ENCODE measurements at places on chromosomes 6 and 20.

GRCh38 chr20:53408691-53409446, 184.8 kb downstream of the ZNF217 start:
- DNase-seq, result peak; percentile 37

DNA sequence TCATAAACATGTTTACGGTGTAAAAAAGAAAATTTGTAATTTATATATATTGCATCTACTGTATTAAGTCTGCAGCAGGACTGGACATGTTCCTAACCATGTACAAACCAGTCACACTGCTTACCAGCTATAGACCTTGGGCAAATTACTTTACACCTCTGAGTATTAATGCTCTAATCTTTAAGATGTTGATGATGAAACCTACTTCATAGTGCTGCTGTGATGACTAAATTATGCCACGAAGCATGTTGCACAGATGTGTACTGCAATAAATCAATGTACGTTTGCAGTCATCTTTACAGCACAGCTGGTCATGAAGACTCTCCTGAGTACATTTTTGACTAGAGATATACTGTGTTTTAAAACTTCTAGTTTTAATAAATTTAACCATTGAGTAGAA, 42.6 kb downstream of the PRKN start:
- DNase-seq, result no peak

GRCh38 chr6:42962502-42963178, 2.1 kb downstream of the GNMT start:
- DNase-seq, result no peak

DNA sequence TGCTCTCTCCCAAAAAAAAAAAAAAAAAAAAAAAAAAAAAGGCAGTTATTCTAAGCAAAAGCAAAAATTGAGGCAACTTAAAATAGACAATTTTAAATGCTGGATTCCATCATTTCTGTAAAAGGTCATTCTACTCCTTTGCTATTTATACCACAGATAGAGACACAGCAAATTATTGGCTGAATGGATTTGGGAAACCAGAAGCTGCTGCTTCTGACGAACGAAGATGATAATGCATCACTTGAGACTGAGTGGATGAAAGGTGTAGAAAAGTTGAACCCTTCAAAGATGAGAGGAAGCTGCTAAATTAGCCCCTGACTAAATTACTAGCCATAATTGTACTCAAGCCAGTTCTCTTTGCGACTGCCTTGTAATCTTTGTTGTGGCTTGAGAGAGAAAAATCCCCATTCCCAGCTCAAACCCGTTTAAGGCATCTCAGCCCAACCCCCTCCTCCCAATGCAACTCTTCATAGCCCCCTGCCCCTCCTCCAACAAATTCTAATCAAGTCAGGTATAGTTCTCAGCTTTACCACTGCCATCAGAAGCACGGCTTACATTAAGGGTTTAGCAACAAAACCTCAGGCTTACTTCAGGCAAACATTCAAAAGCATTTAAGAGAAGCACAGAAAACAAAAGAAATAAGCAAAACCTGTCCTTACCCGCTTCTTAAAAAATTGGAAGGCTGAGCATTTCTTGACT, 1.0 kb downstream of the SGK1 start:
- DNase-seq, result no peak

DNA sequence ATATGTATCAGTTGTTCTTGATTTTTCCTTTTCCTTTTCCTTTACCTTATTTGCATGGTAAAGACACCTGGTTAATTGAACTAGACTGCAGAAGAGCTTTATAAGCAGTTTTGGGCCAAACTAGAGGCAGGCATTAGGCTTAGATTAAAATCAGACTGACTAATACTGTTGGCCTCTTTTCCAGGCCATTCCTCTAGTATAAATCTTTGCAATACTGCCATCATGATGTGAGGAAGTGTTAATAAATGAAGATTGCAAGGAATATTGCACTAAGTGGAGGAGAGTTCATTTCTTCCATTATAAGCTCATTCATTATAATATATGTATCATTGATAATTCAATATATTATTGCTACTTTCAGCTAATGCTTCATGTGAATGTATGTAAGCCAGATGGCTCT, 163.8 kb downstream of the MMUT start:
- no peak for DNase-seq

DNA sequence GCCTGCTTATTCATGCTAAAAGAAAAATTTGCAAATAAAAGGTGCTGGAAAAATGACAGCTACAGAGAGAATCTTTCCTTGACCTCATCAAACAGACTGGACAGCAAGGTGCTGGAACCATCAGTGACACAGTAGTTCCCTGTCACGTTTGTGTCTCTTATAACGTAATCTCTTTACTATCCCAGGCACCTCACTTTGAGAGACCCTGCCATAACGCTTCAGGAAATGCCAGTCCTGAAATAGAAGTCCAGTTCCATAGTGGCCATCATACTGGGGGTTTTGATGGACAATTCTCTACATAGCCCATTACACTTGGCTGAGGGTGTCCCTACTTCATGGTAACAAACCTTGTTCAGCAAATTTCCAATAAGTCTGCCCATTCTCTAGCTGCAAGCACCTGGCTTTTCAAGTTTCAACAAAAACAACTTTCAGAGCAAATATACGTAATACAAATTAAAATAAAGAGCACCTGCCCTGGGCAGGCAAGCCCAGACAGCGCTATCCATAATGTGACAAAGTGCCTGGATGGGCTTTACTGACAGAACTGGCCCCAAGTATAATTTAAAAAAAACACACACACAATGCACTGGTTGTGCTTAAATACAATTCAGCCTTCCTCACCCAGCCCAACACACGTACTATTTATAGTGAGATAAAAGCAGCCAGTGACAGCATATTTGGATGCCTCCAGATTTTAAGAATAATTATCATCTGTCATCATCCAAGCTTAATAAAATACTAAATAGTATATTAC, 38.7 kb downstream of the CNKSR3 start:
- no peak for DNase-seq

DNA sequence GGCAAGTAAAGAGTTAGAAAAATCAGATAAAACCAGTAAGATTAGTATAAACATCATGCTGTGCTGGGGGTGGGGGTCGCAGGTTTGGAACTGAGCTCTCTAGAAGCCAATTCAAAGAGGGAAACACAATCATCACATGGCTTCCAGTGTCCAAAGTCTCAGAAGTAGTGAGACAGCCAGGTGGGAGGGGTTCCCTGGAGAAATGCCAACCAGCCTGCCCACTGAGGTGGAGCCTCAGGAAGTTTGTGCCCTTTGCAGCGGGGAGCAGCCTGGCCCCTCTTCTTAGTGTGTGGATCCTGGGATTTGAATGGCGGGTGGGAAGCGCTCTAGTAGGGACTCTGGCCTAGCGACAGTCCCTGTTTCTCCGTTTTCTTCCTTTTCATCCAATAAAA, 21.4 kb downstream of the C6orf15 start:
- no peak for DNase-seq

- DNase-seq, result no peak
Observed at GRCh38 chr20:17658648-17658993, 23.4 kb downstream of the RRBP1 start.

DNA sequence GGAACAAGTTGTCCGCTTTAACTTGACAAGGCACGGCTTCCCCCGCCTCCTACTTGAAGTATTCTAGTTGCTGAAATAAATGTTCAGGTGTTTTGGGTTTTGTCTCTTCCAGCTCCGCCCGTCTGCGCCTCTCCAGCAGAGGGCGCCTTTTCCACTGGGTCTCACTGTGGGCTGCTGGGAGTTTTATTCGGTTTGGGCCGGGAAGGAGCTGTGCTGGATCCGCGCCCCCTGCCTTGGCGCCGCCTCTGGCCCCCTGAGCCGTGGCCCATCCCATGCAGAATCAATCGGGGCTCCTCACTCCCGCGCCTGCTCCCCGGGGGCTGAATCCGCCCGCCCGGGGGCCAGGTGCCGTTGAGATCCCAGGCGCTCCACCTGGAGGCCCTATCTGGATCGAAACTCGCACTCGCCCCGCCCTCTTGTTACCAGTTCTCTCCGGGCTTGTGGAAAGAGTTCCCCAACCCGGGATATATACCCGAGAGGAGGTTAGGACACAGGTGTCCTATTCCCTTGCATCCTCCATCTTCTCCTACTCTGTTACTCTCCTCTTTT, 51.0 kb upstream of the TCF21 start:
- DNase-seq, result no peak

DNA sequence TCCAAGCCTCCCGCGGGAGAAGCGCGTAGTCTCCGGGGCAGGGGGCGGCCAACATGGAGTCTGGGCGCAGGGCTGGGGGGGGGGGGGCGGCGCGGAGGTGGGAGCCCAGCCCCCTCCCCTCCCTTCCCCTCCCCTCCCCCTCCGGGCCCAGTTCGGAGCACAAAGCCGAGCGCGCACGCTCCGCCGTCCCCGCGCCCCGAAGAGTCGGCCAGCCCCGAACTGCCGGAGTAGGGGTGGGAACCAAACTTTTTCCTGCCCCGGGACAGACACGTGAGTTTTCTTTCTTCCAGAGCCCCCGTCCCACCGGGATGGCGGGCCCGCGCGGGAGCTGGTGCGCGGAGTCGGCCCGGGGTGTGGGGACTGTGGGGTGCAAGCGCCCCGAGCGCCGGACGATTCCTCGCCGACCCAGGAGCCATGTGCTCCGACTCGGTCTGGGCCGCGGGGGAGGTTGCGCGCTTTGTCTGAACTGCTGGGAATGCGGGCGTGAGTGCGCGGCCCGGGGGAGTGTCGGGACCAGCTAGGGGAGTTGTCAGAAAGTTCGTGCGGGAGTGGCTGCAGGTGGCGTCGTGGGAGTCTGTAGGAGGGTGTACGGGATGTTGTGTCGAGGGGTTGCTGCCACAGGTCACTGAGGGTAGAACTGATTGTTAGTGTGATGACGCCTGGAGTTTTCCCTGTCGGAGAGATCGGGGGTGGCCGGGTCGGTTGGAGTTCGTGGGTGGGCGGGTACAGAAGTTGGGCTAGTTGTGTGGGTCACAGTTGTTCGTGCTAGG, 1.2 kb downstream of the TGIF2 start:
- DNase-seq, result no peak

DNA sequence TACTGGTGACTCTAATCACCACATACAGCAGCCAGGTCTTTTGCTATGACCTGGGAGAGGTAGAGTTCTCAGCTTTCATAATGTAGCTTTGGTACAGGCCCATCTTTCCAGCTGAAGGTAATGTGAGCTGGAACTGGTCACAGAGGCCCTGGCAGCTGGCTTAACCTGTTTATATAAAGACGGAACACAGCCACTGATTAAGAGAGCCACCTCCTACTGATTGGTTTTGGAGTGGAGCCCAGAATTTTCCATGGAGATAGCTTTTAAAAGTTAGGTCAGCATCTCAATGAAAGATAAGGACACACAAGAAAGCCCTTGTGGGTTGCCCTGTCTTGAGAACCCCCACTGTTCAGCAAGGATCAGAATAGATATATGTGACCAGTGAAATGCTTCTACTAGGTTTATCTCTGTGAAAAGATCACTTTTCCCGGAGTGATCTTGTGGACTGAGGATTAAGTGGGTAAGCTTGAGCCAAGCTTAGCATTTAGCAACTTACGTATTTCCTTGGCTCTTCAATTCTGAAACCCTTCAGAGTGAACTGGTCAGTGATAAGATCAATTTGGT, 213.7 kb upstream of the CITED2 start:
- DNase-seq, result no peak

GRCh38 chr6:12069891-12070529, 57.9 kb downstream of the HIVEP1 start:
- DNase-seq, result no peak

DNA sequence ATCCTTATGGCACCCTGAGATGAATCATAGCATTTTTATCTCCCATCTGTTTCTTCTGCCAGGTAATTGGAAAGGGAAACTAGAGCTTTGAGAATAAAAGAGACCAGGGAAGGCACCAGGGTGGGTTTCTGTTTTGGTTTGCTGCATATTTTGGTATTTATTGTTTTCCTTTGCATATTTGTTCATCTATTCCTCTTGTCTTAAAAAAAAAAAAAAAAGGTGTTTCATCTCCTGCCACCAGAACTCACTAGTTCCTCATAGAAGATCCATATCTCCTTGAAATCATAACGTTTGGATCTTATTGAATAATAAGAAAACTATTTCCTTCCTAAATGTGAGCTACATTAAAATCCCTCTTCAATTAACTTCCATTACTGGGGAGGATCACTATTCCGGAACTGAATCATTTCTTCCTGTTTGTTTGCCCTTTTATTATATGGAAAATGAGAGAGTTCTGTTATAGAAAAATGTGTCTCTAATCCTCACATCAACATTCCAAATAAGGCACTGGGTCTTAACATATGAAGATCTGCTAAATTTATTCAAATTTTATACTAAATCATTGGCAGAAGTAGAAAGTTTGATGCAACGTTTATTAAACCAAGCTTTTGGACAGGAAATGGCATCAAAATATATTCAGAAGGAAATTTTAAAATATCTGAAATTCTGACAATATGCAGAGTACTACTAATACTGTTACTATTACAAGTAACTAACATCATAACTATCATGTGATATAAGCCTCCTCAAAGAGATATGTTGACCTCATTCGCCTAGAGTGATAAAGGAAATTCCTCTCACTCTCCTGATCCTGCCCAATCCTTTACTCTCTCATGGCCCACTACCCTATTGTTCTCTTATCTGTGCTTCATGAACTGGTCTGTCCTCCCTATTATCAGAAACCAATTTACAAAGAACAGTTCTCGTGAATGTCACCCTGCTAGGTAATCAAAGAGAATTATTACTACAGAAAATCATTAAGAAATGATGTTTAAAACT, 229.4 kb upstream of the RSPO3 start:
- DNase-seq, result no peak

DNA sequence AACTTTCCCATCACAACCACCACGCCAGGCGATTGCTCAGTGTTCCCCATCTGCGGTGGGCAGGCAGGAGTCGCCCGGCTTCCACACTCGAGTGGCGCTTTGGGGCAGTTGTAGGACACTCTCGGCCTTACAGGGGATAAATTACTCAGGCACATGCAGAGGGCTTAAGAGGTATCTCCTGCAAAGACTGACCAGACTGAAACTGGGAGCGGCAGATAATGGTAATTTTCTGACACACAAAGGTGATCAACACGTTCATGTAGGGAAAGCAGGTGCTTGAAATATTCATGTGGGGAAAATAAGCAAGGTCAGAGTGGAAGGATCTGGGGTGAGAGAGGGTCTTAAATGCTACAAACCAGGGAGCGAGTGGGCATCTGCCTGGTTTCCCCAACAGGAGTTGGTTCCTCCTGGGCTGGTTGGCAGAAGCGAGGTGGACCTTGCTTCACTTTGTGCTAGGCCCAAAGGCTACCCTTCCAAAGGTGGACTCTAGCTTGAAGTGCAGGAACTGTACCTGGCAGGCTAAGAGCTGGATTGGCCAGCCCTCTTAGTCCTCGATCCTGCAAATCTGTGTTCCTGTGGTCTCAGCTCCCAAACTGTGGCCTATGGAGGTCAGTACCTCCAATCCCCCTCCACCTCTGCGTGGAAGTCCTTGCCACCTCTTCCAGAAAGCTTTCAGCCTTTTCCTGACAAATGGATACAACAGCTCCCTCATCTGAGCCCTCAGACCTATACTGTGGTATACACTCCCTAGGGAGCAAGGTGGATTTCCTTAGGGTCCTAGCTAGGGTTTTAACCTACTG, 16.7 kb downstream of the PLAGL2 start:
- DNase-seq, result no peak

DNA sequence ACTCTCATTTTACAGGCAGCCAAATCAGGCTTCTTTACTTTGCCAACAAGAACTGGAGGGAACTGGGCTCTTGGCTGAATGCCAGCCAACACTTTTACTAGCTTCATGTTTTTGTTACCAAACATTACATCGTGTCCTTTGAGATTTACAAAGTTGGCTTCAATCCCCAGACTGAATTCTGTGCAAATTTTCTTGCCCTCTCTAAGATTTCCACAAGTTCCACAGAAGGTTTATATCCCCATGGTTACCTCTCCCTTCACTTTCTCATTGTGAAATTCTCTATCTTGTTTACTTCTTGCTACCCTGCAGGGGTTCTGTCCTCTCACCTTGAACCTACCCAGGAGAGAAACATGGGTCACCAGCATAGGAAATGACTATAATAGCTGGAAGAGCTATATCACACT, 37.6 kb upstream of the PLCB1 start:
- peak; percentile 2 for DNase-seq

- DNase-seq, result no peak
Observed at GRCh38 chr20:44336725-44337380, at the start of gene R3HDML. Gene R3HDML, plus strand, starts transcription at chr20:44337043. Its CDS starts 115 bp downstream, at chr20:44337158.
